ENCODE measurements at places on chromosomes 6 and 20. TPM values are rescaled to one million over a fixed set of nuclear protein-coding genes. Genes with fewer than 3 reads are reported as not detected.

The RUNX2 gene
- total RNA-seq, result 8.2 TPM

The UST gene
- 8.0 TPM for total RNA-seq

The HLA-DOB gene
- total RNA-seq, result not detected

The TRIM40 gene
- not detected for total RNA-seq

The PPP1R16B gene
- total RNA-seq, result not detected
